ENCODE measurements at places on chromosomes 2 and 18.

DNA sequence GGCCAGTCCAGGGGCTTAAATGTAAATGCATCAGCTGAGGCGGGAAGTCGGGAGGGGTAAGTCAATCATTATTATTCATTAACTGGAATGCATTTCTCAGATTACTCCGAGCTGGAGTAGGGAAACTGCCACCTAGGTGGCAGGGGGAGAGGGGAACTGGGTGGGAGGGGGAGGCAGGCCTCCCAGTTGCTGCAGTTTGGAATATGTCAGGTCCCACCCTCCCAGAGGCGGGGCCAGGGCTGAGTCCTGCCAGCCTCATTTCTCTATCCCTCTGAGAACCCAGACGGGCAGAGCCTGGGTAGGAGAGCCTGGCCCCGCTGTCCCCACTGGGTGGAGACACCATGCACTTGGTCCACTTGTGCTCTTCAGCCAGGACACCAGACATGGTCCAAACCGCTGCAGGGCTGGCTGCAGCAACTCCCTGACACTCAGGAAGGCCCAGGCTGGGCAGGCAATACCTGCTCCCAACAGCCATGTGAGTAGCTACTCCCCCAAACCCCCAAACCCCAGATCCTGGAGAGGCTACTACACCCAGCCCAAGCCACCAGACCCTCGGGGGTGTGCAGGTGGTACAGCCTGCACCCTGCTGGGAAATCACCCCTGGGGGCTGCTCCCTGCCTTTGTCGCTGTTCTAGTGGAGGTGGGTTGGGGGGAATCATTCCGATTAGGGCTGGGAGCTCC is at the start of gene GPBAR1:
GPBAR1 (plus strand) TSS at position 274 of the 681 bp plus-strand sequence. CDS start 1,710 bp downstream, outside the sequence.
- DNase-seq: no peak

GRCh38 chr2:70552501-70553333 is 909 bp downstream of the TGFA start:
- DNase-seq: no peak

GRCh38 chr2:218645126-218645525 is 14.3 kb downstream of the ZNF142 start:
- no peak for DNase-seq

GRCh38 chr2:205773989-205774388 is 91.7 kb downstream of the NRP2 start:
- no peak for DNase-seq

- DNase-seq: no peak
These were observed 20.0 kb downstream of the IL1RL2 start for GRCh38 chr2:102206666-102207341.

DNA sequence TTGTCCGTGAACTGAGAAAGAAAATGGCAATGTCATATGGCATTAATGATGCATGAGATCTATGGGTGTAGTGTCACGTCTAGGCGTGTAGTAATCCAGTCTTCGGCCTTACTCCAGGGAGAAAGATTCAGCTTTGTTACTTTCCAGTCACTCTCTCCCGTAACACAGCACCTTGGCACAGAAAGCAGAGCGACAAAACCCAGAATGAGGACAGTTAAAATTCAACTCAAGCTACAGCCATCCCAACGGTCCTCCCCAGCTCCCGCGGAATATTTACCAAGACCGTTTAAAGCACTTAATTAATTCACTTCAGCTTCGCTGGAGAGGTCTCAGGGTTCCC is 797 bp upstream of the CRIM1 start:
- no peak for DNase-seq

DNA sequence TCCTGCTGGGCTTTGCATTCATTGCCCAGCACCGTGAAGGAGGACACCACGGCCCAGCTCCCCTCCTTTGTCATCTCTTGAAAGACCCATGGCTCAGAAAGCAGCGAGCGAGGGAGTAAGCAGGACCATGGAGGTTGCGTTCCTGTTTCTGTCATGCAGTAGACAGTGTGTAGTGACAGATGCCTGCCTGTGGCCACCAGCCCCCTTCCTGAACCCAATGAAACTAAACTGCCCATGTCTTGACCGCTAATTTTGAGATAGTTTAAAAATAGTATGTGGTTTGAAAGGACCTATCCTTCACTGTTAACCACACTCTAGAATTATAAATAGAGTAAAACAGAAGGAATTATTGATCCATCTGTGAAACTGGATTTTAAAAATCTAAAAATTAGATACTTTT is 88.2 kb downstream of the ASAP2 start:
- no peak for DNase-seq

GRCh38 chr2:154386186-154386585 is 312.3 kb upstream of the KCNJ3 start:
- no peak for DNase-seq

DNA sequence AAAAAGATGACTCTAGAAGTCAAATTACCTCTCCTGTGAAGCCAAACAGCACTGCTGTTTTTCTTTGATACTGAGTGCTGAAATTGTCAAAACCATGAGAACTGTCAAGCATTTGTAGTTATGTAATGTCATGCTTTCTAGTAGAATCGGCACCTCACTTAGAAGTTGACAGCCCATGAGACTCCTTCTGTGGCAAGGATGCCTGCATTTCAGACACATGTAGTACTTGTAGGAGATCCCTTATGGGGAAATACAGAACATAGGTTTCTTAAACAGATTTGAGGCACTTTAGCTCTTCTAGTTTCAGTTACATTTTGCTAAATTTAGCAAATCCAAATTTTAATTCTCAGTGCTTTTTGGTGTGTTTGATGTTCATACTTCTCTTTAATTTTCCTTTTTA is 15.7 kb downstream of the ZNF407 start:
- DNase-seq: no peak

- no peak for DNase-seq
These were observed 244.7 kb downstream of the HRH4 start for GRCh38 chr18:24704946-24705630.

GRCh38 chr18:706405-706804 is 6.0 kb downstream of the ENOSF1 start:
- DNase-seq: no peak

DNA sequence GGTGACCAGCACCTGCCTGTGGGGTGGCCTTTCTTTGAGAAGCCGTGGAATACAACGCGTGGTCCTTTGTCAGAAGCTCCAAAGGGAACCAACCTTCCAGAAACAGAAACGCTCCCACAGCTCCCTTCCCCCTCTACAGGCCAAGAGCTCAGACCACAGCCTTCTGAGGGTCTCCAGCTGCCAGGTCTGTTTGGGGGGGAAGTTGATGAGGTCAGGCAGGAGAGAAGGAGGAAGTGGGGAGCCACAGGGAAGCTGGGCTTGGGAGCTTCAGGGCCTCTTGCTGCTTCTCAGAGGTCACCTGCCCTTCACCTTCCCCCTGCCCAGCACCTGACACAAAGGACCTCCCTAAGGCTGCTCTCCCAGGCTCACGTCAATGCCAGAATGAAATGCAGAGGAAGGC is 287.7 kb upstream of the ID2 start:
- DNase-seq: no peak

GRCh38 chr18:44887227-44887631 is 206.5 kb downstream of the SETBP1 start:
- no peak for DNase-seq

GRCh38 chr2:219598308-219599078 is 836 bp downstream of the STK11IP start:
- DNase-seq: no peak

GRCh38 chr2:145258903-145259579 is 739.1 kb upstream of the ZEB2 start:
- no peak for DNase-seq

DNA sequence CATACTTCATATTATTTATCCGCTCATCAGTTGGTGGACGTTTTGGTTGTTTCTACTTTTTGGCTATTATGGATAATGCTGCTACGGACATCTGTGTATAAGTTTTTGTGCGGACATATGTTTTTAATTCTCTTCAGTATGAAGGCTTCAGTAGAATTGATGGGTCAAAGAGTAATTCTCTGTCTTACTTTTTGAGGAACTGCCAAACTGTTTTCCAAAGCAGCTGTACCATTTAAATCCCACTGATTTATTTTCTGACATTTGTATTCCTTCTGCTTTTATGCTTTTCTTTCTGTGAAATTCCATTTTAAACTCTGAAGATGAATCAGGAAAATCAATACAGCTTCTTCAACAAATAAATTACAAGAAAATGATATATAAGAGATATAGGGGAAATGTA is 20.8 kb downstream of the FAM110C start:
- no peak for DNase-seq

- no peak for DNase-seq
These were observed 13.4 kb downstream of the CAPG start for GRCh38 chr2:85396531-85397470.

- no peak for DNase-seq
These were observed 632.4 kb upstream of the SLC8A1 start for GRCh38 chr2:41084321-41084720.

- no peak for DNase-seq
These were observed 293.6 kb downstream of the DSEL start for GRCh38 chr18:67222887-67223286.

- no peak for DNase-seq
These were observed 8.2 kb upstream of the ZNF638 start for GRCh38 chr2:71323386-71323785.

DNA sequence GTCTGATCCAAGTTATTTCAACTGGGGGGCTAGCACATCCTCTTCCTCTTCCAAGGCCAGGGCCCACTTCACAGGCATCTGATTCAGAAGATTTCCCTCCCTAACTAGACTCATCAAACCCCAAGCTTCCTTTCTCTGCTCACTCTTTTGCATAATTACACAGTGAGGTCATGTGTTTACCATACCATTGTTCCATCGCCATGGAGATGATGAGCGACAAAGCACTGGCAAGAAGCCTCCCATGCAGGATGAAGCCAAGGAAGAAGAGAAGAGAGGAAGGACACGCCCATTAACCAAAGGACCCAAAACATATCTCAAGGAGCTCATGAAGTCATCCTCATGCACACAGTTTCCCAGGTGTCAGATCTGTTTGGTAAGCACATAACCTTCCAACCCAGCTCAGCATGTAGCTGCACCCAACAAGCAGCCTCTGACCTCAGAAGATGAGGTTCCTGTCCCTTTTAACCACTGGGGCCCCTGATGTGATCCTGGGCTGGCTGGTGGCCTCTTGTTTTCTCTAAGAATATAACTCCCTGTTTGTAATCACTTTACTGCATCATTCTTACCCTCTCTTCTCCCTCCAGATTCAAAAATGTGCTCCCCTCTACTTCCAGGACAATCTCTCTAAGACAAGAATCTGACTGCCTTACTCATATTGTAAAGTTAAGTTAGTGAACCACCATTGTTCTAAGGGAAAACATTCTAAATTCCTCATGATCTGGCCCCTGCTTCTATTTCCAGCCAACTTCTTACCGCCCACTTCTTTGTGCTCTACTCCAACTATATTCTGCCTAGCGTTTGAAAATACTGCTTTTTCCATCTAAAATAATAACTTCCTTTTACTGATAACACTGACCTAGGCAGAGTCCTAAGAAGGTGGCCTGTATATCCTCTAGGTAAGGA is 190.1 kb downstream of the TTC32 start:
- DNase-seq: no peak

- DNase-seq: no peak
These were observed 123.3 kb downstream of the CCBE1 start for GRCh38 chr18:59573962-59574361.

DNA sequence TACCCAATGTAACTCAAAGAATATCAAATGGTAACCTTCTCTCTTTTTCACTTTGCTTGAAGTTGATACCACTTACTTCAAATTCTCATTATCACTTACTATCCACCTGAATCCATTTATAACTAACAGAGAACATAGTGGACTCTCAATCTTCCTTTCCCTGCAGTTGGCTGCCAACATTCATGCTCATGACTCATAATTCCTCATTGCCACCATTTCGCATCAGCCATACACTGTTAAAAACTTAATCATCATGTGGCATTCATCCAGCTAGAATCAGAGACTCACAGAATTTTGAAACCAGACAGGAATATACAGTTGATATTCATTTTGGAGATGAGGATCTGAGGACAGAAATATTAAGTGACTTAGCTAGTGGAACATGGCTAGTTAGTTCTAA is 56.8 kb downstream of the SLC4A10 start:
- no peak for DNase-seq

- DNase-seq: no peak
These were observed 67.4 kb upstream of the PNPT1 start for GRCh38 chr2:55761024-55761423.

- DNase-seq: peak; percentile 38
These were observed 37.6 kb upstream of the MCM6 start for GRCh38 chr2:135913727-135914365.

DNA sequence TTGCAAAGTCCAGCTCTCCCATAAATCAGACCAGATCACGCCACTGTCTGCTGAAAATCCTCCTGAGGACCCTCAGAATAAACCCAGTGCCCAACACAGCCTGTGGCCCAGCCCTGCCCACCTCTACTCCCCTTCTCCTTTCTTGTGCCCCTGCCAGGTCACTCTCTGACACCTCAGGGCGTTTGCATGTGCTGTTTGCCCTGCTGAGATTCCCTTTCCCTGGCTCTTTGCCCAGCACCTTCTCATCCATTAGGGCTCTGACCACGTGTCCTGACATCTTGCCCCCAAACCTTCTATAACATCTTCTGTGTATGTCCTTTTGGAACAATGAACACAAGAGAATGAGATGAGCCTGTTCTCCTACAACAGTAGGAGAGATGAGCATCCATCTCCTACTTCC is 18.5 kb upstream of the NMUR1 start:
- DNase-seq: no peak

DNA sequence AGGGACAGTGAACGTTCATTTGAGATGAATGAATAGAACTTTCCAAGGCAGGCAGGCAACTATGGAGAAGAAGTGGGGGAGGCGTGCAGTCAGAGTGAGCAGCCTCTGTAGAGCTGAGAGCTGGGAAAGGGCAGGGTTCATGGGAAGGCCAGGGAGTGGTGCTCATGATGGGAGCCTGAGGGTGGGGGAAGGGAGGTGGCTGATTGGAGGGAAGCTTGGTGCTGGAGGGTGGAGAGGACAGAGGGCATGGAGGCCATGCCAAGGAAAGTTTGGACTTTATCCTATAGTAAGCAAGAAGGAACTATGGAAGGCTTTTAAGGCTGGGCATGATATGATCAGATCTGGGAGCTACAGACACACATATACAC is 47.6 kb upstream of the LGALSL start:
- no peak for DNase-seq

DNA sequence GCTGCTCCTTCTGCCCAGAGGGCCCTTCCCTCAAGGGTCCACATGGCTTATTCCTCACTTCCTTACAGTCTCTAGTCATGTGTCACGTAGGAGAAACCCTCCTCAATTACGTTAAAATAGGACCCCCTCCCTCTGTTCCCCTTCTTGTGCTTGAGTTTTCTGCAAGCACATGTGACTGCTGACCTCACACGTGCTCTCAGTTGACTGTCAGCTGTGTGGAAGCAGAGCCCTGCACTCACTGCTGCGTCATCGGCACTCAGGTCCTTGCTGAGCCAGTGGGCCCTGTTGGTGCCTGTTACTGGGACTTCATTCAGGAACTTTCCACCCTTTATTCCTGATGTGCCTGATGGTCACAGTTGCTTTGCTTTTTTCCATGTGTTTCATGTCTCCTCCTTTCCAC is 11.1 kb downstream of the ATG16L1 start:
- DNase-seq: no peak

DNA sequence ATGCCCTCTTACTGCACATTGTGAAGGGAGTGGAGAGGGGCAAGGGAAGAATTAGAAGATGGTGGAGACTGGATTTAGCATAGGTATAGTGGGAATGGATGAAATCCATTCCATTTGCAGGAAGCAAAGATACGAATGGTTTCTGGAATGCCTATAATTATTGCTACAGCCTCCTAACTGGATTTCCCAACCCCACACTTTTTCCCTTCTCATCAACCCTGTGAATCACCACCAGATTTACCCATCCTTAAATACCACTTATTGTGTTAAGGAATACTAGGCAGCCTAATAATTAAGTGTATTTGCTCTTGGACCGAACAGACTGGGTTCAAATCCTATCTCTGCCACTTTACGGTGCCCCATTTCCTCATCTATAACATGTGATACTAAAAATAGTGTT is 39.3 kb upstream of the CREB1 start:
- no peak for DNase-seq

Data from right renal pelvis (tissue), 4 donors.